ENCODE measurements at places on chromosomes 1 and 21. TPM values are rescaled to one million over a fixed set of nuclear protein-coding genes. Genes with fewer than 3 reads are reported as not detected.

The CSMD2 gene
- not detected for total RNA-seq

The ZBED6 gene
- total RNA-seq, result 18.7 TPM

The CCDC27 gene
- total RNA-seq, result not detected

The UMODL1 gene
- not detected for total RNA-seq

The NME7 gene
- total RNA-seq, result 5.7 TPM

The FAM163A gene
- not detected for total RNA-seq

The LIX1L gene
- total RNA-seq, result 1.9 TPM

The GNAT2 gene
- total RNA-seq, result not detected

- no peak for DNase-seq
- no peaks in the 10 kb centered on the region for H3K4me1 ChIP-seq
- H3K27me3 ChIP-seq, result no peaks in the 10 kb centered on the region
- H3K27ac ChIP-seq, result no peak overlapping the region
- H3K36me3 ChIP-seq, result no peaks in the 10 kb centered on the region
- no peak overlapping the region for H3K4me3 ChIP-seq
Observed at GRCh38 chr1:218392780-218393179, 47.6 kb downstream of the TGFB2 start.

DNA sequence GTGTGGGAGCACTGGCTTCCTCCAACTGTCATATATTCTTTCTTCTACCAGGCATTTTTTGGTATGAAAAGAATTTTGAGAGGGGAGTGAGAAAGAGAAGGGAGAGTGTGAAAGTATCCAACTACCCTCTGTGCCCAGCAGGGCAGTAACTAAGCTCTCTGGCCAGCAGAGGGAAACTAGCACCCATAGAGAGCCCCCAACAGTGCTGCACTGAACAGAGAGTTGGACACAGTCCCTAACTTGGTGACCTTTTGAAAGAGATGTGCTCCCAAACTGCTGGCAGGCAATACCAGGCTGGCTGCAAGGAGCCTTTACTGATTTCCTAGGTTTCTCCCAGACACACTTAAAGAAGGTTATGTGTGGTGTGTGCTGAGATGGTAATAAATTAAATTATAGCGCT is 118.8 kb upstream of the PBX1 start:
- no peak overlapping the region for H3K4me3 ChIP-seq
- no peaks in the 10 kb centered on the region for H3K36me3 ChIP-seq
- no peak for DNase-seq
- no peaks in the 10 kb centered on the region for H3K27me3 ChIP-seq
- H3K4me1 ChIP-seq, result no peaks in the 10 kb centered on the region

- peaks cover 17% of the 10 kb centered on the region for H3K4me1 ChIP-seq
- no peaks in the 10 kb centered on the region for H3K36me3 ChIP-seq
- DNase-seq, result no peak
- no peak overlapping the region for H3K27ac ChIP-seq
Observed at GRCh38 chr1:3593334-3593733, 18.0 kb downstream of the MEGF6 start.

- no peaks in the 10 kb centered on the region for H3K4me1 ChIP-seq
- DNase-seq, result no peak
- H3K27ac ChIP-seq, result no peak overlapping the region
- H3K4me3 ChIP-seq, result no peak overlapping the region
Observed at GRCh38 chr21:35980821-35981220, 79.5 kb downstream of the SETD4 start.

DNA sequence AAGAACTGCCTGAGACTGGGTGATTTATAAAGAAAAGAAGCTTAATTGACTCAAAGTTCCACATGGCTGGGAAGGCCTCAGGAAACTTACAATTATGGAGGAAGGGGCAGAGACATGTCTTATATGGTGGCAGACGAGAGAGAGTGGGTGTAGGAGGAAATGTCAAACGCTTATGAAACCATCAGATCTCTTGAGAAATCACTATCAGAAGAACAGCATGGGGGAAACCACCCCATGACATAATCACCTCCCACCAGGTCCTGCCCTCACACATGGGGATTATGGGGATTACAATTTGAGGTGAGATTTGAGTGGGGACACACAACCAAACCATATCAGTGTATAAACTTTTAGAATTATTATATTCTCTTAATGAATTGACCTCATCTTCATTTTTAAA is 335.9 kb upstream of the DPYD start:
- no peak overlapping the region for H3K4me3 ChIP-seq
- H3K36me3 ChIP-seq, result no peaks in the 10 kb centered on the region
- DNase-seq, result no peak
- H3K27me3 ChIP-seq, result no peaks in the 10 kb centered on the region

DNA sequence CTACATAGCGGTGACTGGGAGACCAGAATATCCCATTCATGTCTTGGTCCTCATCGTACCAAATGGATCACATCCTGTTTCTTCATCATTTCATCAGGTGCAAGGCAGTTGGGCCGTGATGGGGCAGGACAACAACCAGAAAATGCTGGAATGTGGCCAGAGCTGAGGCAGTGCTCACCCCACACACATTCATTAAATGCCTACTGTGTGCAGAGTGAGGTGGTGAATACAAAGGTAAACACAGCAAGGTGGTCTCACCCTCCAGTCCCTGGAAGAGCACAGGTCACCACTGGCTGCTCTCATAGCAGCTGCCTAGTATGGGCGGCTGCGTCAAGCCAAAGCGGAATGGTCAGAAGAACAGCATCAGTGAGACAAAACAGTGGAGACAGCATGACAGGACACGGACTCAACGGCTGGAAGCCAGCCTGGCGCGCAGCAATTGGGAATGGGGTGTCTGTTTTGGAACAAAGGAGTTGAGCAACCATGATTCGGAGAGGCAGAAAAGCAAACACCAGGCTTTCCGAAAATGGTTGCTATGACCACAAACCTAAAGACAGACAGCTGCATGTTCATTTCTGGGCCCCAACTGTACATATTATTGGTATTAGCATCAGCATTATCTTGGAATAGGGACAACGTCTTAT is 5.6 kb upstream of the ADAMTSL4 start:
- H3K4me1 ChIP-seq, result peaks cover 10% of the 10 kb centered on the region
- no peaks in the 10 kb centered on the region for H3K36me3 ChIP-seq
- H3K4me3 ChIP-seq, result no peak overlapping the region
- DNase-seq, result no peak

DNA sequence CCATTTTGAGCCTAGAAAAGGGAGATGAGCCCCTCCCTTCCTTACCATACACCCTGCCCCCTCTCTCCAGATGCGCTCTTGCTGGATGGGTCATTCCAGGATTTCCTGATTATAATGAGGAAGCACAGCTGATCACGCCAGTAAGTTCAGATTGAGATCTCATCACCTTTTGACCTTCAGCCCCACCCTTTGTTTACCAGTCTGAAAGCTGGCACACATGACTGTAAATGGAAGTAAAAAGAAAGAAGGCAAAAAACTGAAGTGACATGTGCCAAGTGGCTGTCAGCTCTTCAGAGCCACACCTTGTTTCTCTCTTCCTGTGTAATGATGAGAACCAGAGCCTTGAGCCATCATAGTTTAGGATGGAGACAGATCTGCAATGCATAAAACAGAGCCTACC is 27.9 kb downstream of the S1PR1 start:
- H3K27me3 ChIP-seq, result no peaks in the 10 kb centered on the region
- DNase-seq, result no peak
- H3K36me3 ChIP-seq, result no peaks in the 10 kb centered on the region
- H3K27ac ChIP-seq, result no peak overlapping the region
- no peak overlapping the region for H3K4me3 ChIP-seq

GRCh38 chr1:34591751-34592629 is 162.9 kb upstream of the GJB5 start:
- no peaks in the 10 kb centered on the region for H3K4me1 ChIP-seq
- no peaks in the 10 kb centered on the region for H3K27me3 ChIP-seq
- DNase-seq, result no peak
- H3K4me3 ChIP-seq, result no peak overlapping the region
- H3K36me3 ChIP-seq, result no peaks in the 10 kb centered on the region

DNA sequence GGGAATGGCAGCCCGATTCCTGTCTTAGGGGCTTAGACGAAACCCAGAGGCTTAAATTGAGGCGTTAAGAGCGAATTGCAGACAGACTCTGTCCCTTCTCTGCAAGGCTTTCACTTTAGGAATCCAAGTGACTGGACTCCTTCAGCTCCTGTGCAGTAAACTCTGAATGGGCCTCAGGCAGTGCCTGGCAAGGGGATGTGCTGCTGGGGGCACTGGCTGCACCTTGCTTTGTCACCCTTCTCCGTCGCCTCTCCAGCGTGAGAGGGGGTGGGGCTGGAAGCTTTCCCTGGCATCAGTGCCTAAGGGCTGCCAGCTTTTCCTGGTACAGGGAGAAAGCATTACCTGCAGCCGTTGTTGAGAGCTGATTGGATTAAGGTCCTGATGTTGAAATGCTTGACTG is 39.9 kb upstream of the NFASC start:
- H3K36me3 ChIP-seq, result no peaks in the 10 kb centered on the region
- no peak overlapping the region for H3K4me3 ChIP-seq
- peak overlapping the region; percentile 73 for H3K27ac ChIP-seq
- DNase-seq, result no peak

DNA sequence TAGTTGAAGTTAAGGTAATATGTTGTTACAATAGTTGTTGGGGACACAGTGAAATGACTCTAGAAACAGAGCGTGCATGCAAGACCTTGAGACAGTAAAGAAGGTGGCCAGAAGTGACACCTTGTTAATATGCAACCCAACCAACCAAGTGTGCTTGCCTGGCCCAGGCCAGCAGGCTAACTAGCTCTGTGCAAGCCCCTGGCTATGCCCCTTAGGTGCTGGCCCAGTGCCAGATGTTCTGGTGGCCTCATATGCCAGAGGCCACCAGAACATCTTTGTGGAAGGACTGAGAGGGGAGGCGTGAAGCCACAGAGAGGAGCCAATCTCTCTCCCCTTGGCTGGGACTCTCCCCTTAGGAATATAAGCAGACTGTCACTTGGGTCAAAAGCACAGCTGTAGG is 111.2 kb upstream of the JUN start:
- H3K27ac ChIP-seq, result peak overlapping the region; percentile 45
- no peaks in the 10 kb centered on the region for H3K27me3 ChIP-seq
- no peak overlapping the region for H3K4me3 ChIP-seq
- no peak for DNase-seq
- H3K4me1 ChIP-seq, result peaks cover 28% of the 10 kb centered on the region

DNA sequence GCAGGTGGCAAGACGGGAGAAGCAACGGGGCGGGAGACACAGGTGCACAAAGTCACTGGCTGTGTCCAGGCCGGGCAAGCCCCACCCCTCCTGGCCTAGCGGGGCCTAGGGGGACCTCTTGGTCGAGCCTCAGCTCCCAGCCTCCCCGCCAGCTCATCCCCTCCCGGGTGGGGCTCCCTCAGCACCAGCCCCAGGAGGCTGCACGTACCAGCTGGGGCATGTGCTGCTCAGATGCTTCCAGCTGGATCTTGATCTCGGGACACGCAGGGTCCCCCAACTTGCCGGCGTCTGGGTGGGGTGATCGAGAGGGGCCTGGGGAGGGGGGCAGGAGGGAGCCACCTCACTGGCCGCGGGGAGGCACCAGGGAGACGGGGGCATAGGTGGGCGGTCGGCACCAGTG is 71.4 kb downstream of the RAP1GAP start:
- H3K4me1 ChIP-seq, result no peaks in the 10 kb centered on the region
- H3K27ac ChIP-seq, result no peak overlapping the region
- H3K4me3 ChIP-seq, result no peak overlapping the region
- H3K36me3 ChIP-seq, result no peaks in the 10 kb centered on the region

GRCh38 chr1:67372136-67372535 is 58.1 kb downstream of the SERBP1 start:
- H3K27ac ChIP-seq, result no peak overlapping the region
- H3K36me3 ChIP-seq, result no peaks in the 10 kb centered on the region
- H3K4me1 ChIP-seq, result peaks cover 4% of the 10 kb centered on the region
- no peaks in the 10 kb centered on the region for H3K27me3 ChIP-seq

GRCh38 chr1:60583696-60584095 is 498.7 kb upstream of the NFIA start:
- H3K27ac ChIP-seq, result no peak overlapping the region
- no peak for DNase-seq
- H3K36me3 ChIP-seq, result no peaks in the 10 kb centered on the region
- no peaks in the 10 kb centered on the region for H3K27me3 ChIP-seq
- H3K4me1 ChIP-seq, result no peaks in the 10 kb centered on the region
- H3K4me3 ChIP-seq, result no peak overlapping the region

DNA sequence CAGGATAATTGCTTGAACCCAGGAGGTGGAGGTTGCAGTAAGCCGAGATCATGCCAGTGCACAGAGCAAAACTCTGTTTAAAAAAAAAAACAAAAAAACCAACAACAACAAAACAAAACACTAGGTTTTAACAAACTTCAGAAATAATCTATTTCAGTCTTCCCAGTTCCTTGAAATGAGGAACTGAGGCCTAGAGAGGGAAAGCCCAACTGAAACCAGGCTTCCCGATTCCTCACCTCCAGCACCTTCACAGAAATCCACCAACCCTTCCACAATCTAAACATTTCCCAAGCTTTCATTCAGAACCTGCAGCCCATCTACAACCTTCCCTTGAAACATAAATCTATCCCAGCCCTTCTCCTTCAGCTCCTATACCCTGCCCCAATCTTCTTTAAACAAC is 612 bp upstream of the CD52 start:
- H3K4me1 ChIP-seq, result no peaks in the 10 kb centered on the region
- H3K27me3 ChIP-seq, result no peaks in the 10 kb centered on the region
- H3K4me3 ChIP-seq, result no peak overlapping the region
- DNase-seq, result no peak
- H3K36me3 ChIP-seq, result peaks cover 28% of the 10 kb centered on the region

- H3K4me3 ChIP-seq, result peak within 1 kb of the TSS; percentile 32
- H3K4me1 ChIP-seq, result peaks cover 15% of the 10 kb centered on the region
- DNase-seq, result no peak
- H3K27me3 ChIP-seq, result no peaks in the 10 kb centered on the region
Observed at GRCh38 chr1:84301004-84301784, at the start of gene SAMD13. Gene SAMD13, plus strand, starts transcription at chr1:84301708. Its CDS starts 1,527 bp downstream, at chr1:84303235.

- H3K4me1 ChIP-seq, result no peaks in the 10 kb centered on the region
- H3K36me3 ChIP-seq, result peaks cover 3% of the 10 kb centered on the region
- H3K27ac ChIP-seq, result no peak overlapping the region
Observed at GRCh38 chr1:174875306-174875705, 124.4 kb upstream of the CACYBP start.

GRCh38 chr1:208112401-208112800 is 131.8 kb downstream of the PLXNA2 start:
- peaks cover 8% of the 10 kb centered on the region for H3K4me1 ChIP-seq
- no peak overlapping the region for H3K4me3 ChIP-seq
- peaks cover 80% of the 10 kb centered on the region for H3K36me3 ChIP-seq
- no peak overlapping the region for H3K27ac ChIP-seq

DNA sequence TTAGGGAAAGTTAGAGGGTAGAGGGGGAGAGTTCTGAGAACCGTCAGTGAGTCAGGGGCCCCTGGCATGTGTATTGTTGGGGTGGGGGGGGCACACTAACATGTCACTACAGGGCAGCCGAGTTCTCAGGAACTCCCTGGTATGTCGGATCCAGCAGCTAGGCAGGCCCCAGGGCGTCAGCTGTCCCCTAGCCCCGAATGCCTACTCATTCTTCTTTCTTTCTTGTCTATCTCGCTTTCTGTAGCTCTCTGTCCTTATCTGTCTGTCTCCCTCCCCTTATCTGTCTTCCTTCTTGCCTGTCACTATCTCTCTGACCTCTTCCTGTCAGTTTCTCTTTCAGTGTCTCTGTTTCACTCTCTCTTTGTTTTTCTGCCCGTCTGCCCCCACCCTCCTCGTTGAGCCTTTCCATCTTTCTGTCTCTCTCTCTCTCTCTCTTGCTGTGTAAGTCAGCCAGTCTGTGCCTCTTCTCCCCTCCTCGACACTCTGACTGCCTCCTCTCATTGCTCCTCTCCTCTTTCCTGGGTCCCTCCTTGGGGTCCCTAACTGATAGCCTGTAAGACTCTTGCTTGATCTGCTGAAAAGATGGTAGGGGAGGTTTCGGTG is 2.4 kb downstream of the NTRK1 start:
- no peak for DNase-seq
- H3K27ac ChIP-seq, result no peak overlapping the region
- H3K36me3 ChIP-seq, result no peaks in the 10 kb centered on the region
- peaks cover 28% of the 10 kb centered on the region for H3K4me1 ChIP-seq
